ENCODE measurements at places on chromosomes 13 and 19. TPM values are rescaled to one million over a fixed set of nuclear protein-coding genes. Genes with fewer than 3 reads are reported as not detected.

TMEM255B gene
- total RNA-seq = 3.0 TPM

PSG2 gene
- not detected for total RNA-seq

OR4F17 gene
- not detected for total RNA-seq

CYP2A7 gene
- not detected for total RNA-seq

SCN1B gene
- 24.2 TPM for total RNA-seq

TLE6 gene
- 0.12 TPM for total RNA-seq

PSG11 gene
- total RNA-seq = not detected

PRRG2 gene
- total RNA-seq = 0.83 TPM

EXOC3L2 gene
- under 0.01 TPM for total RNA-seq

ZNF723 gene
- total RNA-seq = not detected

LGI4 gene
- 0.15 TPM for total RNA-seq

APLP1 gene
- 18.6 TPM for total RNA-seq

CYP4F11 gene
- not detected for total RNA-seq

KCNN4 gene
- 7.5 TPM for total RNA-seq

DACH1 gene
- total RNA-seq = under 0.01 TPM

KLK14 gene
- total RNA-seq = not detected

MEDAG gene
- 171 TPM for total RNA-seq

PSG3 gene
- not detected for total RNA-seq

ETHE1 gene
- 156 TPM for total RNA-seq

POGLUT2 gene
- total RNA-seq = 6.7 TPM

MEIS3 gene
- total RNA-seq = 48.6 TPM

CEACAM8 gene
- not detected for total RNA-seq

JUND gene
- total RNA-seq = 106 TPM

COL4A1 gene
- total RNA-seq = 1,711 TPM

ACER1 gene
- not detected for total RNA-seq

LYPD5 gene
- 0.68 TPM for total RNA-seq

B3GNT8 gene
- 0.60 TPM for total RNA-seq

BAX gene
- 65.3 TPM for total RNA-seq

IFNL1 gene
- not detected for total RNA-seq

ACP5 gene
- 0.08 TPM for total RNA-seq

PSMD8 gene
- 151 TPM for total RNA-seq

FAAP24 gene
- 1.5 TPM for total RNA-seq

LCP1 gene
- total RNA-seq = 1.2 TPM

MAB21L1 gene
- 5.5 TPM for total RNA-seq

ZIC2 gene
- under 0.01 TPM for total RNA-seq

ZNF420 gene
- 7.8 TPM for total RNA-seq
